ENCODE measurements at places on chromosomes 5 and 9. TPM values are rescaled to one million over a fixed set of nuclear protein-coding genes. Genes with fewer than 3 reads are reported as not detected.

GRCh38 chr9:13847270-13847669, 466.7 kb downstream of the NFIB start:
- DNase-seq = no peak

The EXOSC2 gene
- total RNA-seq = 65.1 TPM

- DNase-seq = no peak
Observed at GRCh38 chr9:124502711-124503702, 4.2 kb downstream of the NR5A1 start.

GRCh38 chr5:115594128-115595047, 7.9 kb downstream of the TICAM2 start:
- no peak for DNase-seq

GRCh38 chr9:123394291-123395235, 38.6 kb downstream of the CRB2 start:
- no peak for DNase-seq

The NEURL1B gene
- 0.46 TPM for total RNA-seq

- peak; percentile 48 for DNase-seq
Observed at GRCh38 chr5:34660444-34660843, 4.3 kb downstream of the RAI14 start.

The BTNL3 gene
- not detected for total RNA-seq

GRCh38 chr9:111633389-111633736, 2.2 kb downstream of the DNAJC25 start:
- no peak for DNase-seq

DNA sequence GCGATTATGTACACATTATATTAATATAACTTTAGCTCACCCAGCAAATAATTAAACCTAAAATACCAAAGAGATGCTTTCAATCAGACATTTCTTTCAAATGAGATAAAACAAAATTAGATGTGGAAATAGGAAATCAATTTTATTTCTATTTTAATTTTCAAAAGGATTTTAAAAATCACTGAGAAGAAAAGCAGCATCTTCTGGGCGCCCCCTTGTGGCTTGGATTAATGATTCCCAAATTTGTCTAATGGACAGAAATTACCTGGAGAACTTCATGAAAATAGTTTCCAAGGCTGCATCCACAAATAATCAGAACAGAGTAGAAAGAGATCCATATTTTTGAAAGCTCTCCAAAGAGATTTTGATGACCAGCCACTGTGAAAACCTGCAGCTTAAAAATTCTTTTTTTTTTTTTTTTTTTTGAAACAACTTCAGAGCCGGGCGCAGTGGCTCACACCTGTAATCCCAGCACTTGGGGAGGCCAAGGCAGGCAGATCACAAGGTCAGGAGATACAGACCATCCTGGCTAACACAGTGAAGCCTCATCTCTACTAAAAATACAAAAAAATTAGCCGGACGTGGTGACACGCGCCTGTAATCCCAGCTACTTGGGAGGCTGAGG, 50.9 kb upstream of the CEMIP2 start:
- no peak for DNase-seq

DNA sequence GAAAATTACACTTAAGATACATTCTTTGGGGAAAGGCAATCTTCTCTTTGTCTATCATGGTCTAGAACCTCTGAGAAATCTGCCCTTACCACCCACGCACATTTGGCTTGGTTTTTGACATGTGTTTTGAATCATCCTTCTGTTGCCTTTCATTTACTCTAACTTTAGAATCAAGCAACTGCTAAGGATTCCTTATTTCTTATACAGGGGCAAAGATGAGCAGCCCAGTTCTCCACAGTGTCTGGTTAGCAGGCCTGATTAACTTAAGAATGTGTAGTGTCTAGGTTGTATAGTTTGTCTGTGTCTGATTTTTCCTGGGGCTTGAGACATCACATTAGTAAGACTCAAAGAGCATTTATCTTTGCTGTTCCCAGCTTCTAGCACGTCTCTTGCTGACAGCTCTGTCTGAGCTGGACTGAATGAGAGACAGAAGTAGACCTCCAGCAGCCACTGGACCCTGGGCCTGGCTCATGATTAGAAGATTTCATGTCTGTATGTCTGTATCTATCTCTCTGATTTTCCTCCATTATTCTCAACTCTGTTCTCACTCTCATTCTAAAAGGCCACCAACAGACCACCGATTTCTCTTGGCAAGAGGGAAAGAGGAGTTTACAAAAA, 31.8 kb upstream of the PCA3 start:
- DNase-seq = no peak

DNA sequence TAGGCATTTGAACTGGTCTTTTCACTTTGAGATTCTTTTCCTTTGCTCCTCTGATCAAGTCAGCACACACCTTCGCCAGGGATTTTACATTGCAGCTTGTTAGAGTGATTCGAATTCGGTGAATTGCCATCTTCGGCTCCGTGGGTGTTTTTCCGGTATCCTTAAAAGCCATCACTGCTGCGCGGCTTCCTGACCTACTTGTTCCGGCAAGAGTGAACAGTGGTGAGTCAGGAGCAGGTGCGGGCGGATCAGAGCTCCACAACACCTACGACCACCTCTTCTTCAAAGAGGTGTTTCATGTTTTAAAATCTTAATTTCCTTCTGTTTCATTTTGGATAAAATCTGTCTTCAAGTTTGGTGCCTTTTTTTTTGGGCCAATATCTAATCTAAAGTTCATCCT, 134.6 kb downstream of the TMC1 start:
- no peak for DNase-seq

- peak; percentile 20 for DNase-seq
Observed at GRCh38 chr5:14342306-14342705, 199.2 kb downstream of the TRIO start.

The GFI1B gene
- not detected for total RNA-seq

DNA sequence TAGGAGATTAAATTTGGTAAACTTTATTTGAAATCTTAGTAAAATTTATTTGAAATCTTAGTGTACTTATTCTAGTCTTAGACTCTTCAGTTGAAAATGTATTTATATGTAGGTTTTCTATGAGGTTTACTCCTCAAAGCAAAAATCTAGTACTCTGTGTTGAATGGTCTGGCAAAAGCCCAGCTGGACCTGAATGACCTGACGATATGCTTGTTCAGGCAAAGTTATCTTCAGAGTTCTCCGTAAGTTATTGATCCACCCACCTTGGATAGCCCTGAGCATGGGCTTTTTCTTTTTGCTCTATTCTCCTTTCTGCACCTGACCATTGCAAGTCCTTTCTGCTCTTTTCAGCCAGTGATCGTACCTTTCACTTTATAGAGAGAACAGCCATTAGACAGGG, 158.4 kb downstream of the MAN2A1 start:
- DNase-seq = no peak

GRCh38 chr5:33657176-33657575, 216.4 kb downstream of the TARS1 start:
- no peak for DNase-seq

GRCh38 chr5:136689552-136689951, 324.2 kb upstream of the TRPC7 start:
- DNase-seq = no peak

DNA sequence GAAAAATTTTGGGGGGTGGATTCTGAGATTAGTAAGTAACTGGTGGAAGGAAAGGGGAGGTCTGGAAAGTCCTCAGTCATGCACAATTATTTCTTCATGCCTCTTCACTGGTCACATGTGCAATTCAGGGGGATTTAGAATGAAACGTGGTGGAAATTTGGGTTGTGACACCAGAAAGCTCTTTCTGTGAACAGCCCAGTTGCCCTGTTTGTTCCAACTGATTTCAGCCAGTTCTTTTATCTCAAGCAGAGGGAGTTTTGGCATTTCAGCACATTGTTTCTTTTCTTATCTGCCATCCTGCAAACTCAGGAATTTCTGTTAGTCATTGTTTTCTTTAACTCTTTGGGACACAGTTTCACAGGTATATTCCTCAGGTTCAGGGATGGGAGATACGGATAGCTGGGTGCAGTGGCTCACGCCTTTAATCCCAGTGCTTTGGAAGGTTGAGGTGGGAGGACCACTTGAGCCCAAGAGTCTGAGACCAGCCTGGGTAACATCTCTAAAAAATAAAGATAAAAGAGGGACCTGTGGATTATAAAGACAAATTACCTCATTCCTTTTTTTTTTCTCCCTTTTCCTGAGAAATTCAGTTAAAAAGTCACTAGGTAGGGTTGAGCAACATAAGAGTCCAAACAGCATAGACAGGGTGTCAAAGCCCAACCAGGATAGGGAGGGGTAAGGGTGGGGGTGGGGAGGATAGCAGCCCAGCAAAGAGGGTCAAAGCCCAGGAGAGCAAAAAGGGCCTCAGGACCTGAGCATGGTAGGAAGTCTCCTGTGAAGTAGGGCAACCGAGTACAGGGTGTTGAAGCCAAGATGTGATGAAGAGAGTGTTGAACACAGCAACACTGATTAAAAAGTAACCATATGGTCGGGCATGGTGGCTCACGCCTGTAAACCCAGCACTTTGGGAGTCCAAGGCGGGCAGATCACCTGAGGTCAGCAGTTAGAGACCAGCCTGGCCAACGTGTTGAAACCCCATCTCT, 5.4 kb upstream of the B4GALT1 start:
- peak; percentile 78 for DNase-seq

- DNase-seq = no peak
Observed at GRCh38 chr5:34847056-34847455, 8.1 kb downstream of the TTC23L start.

The PDLIM7 gene
- 82.4 TPM for total RNA-seq

GRCh38 chr5:167709625-167710024, 581.8 kb upstream of the WWC1 start:
- no peak for DNase-seq

- DNase-seq = no peak
Observed at GRCh38 chr5:179243333-179243732, 101.9 kb downstream of the ADAMTS2 start.

GRCh38 chr5:4255441-4255840, 659.8 kb downstream of the IRX1 start:
- DNase-seq = no peak

DNA sequence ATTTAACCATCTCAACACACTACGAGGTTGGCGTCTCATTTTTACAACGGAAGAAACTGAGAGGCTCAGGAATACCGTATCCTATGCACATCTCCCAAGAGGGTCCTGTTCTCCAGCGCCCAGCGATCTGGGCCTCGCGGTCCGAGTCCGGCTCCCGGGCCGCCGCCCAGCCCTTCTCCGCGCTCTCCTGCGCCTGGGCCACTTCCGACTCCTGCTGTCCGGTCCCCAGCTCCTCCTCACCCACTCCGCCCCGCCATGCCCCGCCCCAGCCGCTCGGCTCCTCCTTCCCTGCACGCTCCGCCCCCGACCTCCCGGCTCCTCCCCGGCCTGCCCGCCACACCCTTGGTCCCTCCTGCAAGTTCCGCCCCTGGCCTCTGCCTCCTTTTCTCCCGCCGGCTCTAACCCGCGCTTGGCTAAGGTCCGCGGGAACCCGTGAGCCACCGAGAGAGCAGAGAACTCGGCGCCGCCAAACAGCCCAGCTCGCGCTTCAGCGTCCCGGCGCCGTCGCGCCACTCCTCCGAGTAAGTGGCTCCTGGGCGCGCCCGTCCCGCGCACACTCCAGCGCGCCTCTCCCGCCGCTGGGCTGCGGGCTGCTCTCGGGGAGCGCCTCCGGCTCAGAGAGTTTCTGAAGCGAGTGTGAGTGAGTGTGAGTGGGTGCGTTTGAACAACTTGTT, 87.3 kb upstream of the TNFAIP8 start:
- DNase-seq = peak; percentile 73

GRCh38 chr9:137499416-137499815, 40.3 kb upstream of the NSMF start:
- DNase-seq = no peak

- DNase-seq = no peak
Observed at GRCh38 chr5:142319560-142320429, 5.0 kb downstream of the SPRY4 start.

DNA sequence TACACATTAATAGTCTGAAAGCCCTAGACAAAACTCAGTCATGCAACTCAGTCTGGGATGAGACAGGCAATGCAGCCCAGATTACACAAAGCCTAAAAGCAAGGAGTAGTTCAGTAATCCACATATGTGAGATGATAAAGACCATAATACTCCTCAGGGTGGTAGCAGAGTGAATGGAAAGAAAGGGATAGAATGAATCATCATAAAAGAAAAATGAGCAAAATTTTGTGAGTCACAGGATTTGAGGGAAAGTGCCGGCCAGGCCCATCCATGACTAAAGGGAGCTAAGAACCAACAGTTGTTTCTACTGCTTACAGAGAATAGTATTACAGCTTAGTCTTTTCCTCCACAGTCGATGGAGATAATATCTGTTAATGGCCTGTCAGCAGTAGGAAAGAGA, 90.0 kb upstream of the POU5F2 start:
- no peak for DNase-seq

GRCh38 chr9:6984941-6985578, 227.3 kb downstream of the KDM4C start:
- DNase-seq = no peak

GRCh38 chr5:55691265-55692105, 20.6 kb downstream of the SLC38A9 start:
- no peak for DNase-seq

The PNPLA7 gene
- 0.20 TPM for total RNA-seq

DNA sequence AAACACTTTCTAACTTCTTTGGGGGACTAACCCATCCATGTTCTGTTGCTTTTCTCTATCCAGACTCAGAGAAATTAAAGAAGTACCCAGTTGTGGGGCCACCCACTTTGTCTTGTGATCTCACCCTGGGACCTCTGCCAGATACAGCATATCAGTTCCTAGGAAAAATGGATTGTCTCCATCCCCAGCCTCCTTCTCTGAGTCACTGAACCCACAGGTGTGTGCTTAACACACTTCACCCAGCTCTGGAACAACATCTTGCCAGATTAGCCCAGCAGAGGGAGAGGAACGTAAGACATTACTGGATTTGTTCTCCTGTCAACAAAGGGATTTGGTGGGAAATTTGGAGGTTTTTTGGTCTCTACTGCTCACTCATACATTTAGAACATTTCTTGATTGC, 19.2 kb downstream of the FAM240B start:
- no peak for DNase-seq

GRCh38 chr5:126808521-126808988, 31.6 kb downstream of the LMNB1 start:
- no peak for DNase-seq

DNA sequence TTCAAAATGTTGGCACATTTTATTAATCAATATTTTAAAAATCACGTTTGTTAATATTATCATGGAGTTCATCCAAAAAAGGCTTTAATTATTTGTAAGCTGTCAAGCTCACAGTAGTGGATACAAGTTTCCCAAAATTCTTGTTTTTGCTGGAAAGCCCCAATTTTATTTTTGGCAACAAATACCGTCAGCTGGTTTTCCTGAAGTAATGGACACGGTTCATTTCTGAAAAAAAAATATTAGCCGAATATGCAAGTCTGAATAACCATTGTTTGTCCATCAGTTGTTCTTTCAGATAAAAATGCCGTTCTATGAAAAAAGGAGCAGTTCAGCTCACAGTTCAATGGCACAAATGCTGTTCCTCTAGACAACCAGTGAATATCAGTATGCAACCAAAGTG, 101.5 kb upstream of the RAI14 start:
- no peak for DNase-seq

GRCh38 chr9:124797343-124798103, 20.6 kb downstream of the OLFML2A start:
- no peak for DNase-seq

GRCh38 chr9:96382175-96382574, 1.3 kb downstream of the SLC35D2 start:
- no peak for DNase-seq

- no peak for DNase-seq
Observed at GRCh38 chr5:11791792-11792191, 112.5 kb downstream of the CTNND2 start.

- no peak for DNase-seq
Observed at GRCh38 chr5:127517110-127517479, 345 bp upstream of the PRRC1 start.

All from pulmonary artery endothelial cell (primary cell).